Hematopoietic multipotent progenitor cell treated with erythropoietin and hydrocortisone succinate and interleukin-3 and kit ligand, for 8 days (in vitro differentiated cells): ENCODE measurements at places on chromosomes 12 and 14.
A peak's percentile ranks its signal among the peaks of the same experiment; 100 is the strongest.

DNA sequence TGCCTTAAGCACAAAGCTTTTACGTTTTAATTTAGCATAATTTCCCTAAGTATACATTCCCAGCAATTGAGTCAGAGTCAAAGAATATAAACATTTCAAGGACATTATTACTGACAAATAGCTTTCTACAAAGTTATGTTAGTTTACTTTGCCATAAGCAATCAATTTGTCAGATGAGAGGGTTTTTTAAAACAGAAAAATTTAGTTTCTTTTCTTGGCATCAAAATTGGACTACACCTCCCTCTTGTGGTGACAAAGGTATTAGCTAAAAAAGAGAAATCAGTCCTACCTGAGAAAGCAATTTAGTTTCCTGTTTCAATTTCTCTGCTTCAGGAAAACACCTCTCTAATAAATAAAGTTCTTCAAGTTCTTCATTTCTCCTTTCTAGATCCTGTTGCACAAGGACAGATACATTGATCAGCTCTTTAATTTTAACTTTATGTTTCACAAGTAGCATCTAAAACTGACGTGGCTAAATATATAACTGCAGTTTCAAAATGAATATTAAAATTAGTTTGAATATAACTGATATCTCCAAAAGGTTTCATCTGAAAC lies 39.9 kb downstream of the DNAI7 start:
- peak; percentile 49 for DNase-seq

GRCh38 chr14:60632777-60633176 lies 16.5 kb downstream of the SIX1 start:
- DNase-seq: no peak

DNA sequence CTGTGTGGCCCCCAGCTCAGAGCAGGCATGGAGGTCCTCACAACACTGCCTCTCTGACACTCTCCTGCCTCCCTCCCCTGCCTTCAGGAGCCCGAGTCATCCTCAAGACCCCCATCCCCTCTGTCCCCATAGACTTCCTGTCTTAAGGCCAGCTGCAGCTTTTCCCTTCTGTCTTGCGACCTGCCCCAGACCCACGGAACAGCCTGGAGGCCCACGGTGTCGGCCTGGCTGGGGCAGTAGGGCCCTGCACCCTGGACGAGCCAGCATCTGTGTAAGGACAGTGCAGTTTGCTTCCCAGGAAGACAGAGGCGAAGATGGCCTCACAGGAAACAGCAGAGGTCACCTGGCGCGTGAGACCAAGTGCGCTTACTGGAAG lies 9.7 kb downstream of the TEDC1 start:
- no peak for DNase-seq

DNA sequence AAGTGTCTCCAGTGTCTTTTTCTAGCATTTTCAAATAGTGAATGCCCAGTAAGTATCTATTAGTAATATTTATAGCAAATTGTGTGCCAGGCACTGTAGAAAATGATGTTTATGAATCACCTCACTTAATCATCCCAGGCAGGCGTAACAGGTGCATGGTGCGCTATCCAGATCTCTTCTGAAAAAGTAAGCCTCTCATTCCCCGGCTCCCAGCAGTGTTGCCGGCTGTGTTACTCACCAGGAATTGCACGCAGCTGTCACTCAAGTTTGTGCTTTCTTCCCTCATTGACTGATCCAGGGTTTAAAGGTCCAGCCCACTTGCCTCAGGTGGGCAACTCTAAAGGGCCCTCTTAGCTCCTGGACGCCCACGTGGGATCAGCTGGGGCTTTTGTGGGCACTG lies 173.8 kb upstream of the RASSF8 start:
- no peak for DNase-seq

- no peak for DNase-seq
These were observed 3.0 kb upstream of the HOXC13 start for GRCh38 chr12:53935383-53936341.

- DNase-seq: no peak
These were observed 30.3 kb downstream of the TRIP11 start for GRCh38 chr14:92009604-92010003.

DNA sequence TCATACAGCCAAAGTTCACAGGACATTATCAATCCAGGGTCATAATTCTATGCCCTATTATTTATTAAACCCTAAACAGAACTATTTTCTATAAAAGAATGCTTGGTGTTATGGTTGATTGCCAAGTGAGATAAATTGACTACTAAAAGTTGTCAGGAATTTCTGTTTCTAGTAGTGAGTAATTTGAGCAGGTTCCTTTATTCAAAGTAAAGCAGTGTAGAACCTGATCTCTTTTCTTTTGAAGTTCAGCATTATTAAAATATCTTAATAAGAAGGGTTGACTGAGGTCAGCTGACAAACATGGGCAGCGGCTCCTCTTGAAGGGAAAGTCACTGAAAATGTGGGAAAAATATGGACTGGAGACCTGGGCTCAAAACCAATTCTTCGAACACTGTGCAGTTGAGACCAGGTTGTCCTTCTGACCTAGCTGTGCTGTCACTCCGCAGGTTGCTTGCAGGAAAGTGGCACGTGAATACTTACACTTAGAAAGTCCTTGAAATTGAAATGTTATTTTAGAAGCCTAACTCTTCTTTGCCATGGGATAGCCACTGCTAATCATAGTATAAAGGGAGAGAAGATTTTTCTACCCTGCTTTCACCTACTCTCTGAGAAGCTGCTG lies 141.0 kb downstream of the RASSF9 start:
- DNase-seq: no peak
